ENCODE measurements at places on chromosomes 11 and 22. TPM values are rescaled to one million over a fixed set of nuclear protein-coding genes. Genes with fewer than 3 reads are reported as not detected.

The OR51B5 gene
- total RNA-seq = 0.35 TPM

The IRAG1 gene
- total RNA-seq = not detected

The MALAT1 gene
- total RNA-seq = 1,855 TPM

The RIBC2 gene
- total RNA-seq = 1.1 TPM

The TTC17 gene
- 62.6 TPM for total RNA-seq

The ANO5 gene
- 2.0 TPM for total RNA-seq

The CAVIN3 gene
- total RNA-seq = 9.8 TPM

The C11orf91 gene
- not detected for total RNA-seq

The CRYBB3 gene
- total RNA-seq = not detected

The OR5B21 gene
- not detected for total RNA-seq

The ETS1 gene
- 14.1 TPM for total RNA-seq
